ENCODE measurements at places on chromosomes 5 and 9.

DNA sequence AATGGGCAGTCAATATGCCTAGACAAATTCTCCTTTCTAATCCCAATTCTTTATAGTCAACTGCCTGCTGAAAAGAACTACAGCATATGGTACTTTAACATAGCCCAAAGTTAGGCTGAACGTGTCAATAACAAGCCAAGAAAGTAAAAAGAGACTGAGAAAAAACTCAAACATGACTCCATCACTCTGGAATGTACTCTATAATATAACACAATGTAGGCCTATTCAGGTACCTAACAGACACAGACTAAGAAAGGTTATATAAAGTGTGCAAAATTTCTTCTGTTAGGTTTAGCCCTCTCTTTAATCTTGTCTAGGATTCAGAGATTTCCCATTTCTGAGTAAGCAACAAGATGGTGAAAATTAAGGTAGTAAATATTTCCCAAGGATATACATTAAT lies 209.7 kb upstream of the PRR16 start:
- no peak for DNase-seq

- no peak for DNase-seq
Observed at GRCh38 chr5:18900644-18901043, 1087.4 kb downstream of the CDH18 start.

GRCh38 chr9:136792321-136793085 lies 1.4 kb downstream of the TMEM141 start:
- no peak for DNase-seq

- no peak for DNase-seq
Observed at GRCh38 chr9:69115621-69116020, 58.5 kb upstream of the TJP2 start.

- no peak for DNase-seq
Observed at GRCh38 chr5:22596404-22596970, 256.7 kb downstream of the CDH12 start.

DNA sequence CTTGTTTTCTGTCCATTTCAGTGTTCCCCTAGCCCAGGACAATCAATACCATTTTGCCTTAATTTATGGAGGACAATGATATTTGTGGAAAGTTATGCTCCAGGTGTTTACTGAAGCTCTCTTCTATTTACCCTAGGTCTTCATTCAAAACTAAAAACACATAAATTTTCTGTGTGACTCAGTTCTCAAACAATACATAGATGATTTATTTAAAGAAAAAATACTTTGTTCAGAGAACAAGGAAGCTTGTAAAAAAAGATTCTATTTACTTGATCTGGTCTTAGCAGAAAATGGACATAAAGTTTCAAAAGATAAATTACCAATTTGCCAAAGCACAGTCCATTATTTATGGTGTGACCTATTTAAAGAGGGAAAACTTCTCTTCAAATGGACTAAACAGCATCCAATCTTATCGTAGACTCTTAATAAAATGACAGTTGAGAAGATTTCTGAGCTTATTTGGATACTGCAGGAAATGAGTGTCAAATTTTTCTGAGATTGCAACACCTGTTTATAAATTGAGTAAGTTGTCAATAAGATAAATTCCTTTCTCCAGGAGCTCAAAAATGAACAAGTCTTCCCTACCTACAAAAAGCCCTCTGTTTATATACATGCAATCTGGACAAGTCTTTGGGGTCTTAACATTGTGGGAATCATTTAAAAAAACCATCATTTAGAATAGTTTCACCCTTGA lies 627.2 kb downstream of the PSAT1 start:
- no peak for DNase-seq

DNA sequence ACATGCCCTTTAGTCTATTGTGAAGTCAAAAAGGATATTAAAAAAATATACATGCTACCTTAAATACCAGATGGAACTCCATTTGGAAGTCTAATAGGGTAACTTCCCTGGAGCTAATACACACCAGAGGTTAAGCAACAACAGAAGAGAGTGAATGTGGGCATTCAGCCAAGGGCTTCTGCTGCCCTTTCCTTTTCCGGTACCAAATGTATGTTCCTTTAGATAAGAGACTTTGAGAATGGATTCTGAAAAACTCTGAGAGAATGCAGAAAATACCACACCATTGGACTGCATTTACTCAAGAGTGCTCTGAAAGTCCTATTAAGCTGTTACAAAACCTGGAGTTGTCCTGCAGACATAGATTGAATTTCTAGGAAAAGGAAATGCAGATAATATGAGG lies 23.8 kb upstream of the TRPM3 start:
- no peak for DNase-seq

DNA sequence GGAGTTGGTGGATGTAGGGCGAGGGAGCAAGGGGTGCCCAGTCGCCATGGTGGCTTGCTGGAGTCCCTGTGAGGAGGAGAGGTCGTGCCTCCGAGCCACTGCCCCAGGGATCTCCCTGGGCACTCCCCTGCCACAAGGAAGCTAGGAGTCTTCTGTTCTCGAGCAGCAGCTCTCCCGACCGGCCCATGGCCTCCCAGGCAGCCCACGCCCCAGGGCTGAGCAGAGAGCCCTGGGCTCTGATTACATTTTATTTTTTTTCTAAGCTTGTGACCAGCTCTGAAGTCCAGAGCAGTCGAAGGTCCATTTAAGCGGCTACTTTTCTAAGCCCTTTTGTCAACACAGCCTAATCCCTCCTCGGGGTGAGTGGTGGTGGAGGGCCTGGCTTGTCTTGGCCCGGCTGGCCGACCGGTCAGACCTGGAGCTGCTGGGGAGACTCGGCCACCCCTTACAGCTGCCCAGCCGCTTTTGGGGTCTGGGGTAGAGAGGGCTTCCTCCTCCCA lies 2.1 kb downstream of the RXRA start:
- no peak for DNase-seq

DNA sequence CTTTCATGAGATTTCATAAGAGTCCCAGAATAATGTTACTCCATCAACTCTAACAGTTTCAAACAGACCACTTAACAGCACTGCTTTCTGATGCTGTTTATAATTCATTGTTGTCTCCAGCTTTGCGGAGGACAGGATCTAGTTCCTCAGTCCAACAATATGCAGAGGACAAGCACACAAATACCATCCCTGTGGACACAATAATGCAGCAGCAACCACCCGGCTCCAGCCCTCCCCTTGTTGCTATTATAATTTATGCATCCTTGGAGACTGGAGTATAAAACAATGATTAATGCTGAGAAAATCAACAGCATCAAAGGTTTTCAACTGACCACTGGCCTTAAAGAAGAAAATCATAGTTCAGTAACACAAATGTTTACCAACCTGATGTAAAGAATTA lies 108.3 kb downstream of the DENND1A start:
- DNase-seq = no peak

DNA sequence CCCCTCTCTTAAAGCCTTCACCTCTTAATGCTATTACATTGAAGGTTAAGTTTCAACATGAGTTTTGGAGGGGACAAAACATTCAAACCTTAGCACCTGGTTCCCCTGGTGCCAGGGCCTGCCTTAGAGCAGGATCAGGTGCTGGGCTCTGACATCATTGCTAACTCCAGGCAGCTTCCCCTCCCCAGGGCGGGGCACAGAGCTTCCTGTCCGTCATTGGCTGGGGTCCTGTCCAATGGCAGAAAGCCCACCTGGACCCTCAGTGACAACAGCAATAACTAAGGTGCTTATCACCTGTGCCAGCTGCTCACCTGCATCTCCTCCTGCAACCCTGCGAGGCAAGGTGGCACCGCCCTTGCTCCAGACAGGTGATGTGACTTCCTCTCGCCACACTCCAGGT lies 177.4 kb downstream of the NSG2 start:
- no peak for DNase-seq

GRCh38 chr9:115117999-115118878 lies at the start of gene TNC:
TNC (minus strand) TSS chr9:115118157; CDS start chr9:115091018, 27,139 bp downstream.
- DNase-seq = peak; percentile 79

DNA sequence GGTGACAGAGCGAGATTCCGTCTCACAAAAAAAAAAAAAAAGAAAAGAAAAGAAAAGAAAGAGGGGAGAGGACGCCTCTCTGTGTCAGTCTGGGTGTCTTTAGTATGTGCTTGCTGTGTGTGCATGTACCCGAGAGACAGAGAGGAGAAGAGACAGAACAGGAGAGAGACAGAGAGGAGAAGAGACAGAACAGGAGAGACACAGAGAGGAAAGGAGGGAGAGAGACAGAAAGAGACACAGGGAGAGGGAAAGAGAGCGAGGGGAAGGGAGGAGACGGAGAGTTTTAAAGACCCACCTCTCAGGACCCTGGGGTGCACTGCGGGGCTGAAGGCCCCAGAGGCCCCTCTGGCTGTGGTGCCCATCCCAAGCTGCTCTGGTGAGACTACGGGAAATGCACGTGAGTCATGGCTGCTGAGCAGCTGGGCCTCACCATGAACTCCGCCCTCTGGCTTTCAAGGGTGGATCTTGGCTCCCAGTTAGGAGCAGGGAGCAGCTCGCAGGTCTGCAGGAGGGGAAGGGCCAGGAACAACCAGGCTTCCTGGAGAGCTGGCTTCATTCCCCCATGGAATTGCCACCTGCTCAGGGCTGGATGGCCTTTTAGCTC lies 7.9 kb downstream of the SLC6A3 start:
- peak; percentile 50 for DNase-seq

DNA sequence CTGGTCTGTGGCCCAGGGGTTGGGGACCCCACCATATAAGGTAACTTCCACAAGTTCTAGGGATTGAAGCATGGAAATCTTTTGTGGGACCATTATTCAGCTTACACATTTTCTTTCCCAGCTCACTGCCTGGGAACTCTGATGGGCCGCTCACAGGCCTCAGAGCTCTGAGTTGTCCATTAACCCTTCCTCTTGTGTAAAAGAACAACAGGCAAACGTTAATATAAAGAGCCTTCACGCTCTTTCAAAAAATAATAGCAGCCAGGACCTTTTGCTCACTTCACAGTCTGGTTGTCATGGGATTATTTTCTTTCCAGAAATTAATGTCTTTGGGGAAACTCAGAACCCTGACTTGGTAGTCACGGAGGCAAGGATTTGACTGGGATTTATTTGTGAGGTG lies 443.3 kb downstream of the AGTPBP1 start:
- DNase-seq = no peak

GRCh38 chr5:109690242-109690974 lies 681 bp downstream of the MAN2A1 start:
- DNase-seq = peak; percentile 78

- no peak for DNase-seq
Observed at GRCh38 chr9:86187121-86187520, 72.3 kb downstream of the C9orf153 start.

DNA sequence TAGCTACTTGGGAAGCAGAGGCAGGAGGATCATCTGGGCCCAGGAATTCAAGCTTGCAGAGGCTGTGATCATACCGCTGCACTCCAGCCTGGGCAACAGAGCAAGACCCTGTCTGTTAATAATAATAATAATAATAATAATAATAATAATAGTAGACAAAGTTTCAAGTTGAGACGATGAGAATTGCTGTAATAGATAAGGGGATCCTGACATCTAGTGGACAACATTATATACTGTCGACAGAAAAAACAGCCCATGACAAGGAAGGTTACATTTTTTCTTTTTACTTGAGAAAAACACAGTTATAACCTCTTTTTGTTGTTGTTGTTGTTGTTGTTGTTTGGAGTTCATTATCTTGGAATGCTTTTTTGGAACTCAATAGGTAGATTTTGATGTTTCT lies 35.3 kb downstream of the NDFIP1 start:
- no peak for DNase-seq

GRCh38 chr9:98260635-98261034 lies 5.2 kb upstream of the TBC1D2 start:
- DNase-seq = no peak
